ENCODE measurements at places on chromosomes 3 and 15.

GRCh38 chr15:98213346-98213979 is 253.0 kb downstream of the ARRDC4 start:
- DNase-seq = no peak

DNA sequence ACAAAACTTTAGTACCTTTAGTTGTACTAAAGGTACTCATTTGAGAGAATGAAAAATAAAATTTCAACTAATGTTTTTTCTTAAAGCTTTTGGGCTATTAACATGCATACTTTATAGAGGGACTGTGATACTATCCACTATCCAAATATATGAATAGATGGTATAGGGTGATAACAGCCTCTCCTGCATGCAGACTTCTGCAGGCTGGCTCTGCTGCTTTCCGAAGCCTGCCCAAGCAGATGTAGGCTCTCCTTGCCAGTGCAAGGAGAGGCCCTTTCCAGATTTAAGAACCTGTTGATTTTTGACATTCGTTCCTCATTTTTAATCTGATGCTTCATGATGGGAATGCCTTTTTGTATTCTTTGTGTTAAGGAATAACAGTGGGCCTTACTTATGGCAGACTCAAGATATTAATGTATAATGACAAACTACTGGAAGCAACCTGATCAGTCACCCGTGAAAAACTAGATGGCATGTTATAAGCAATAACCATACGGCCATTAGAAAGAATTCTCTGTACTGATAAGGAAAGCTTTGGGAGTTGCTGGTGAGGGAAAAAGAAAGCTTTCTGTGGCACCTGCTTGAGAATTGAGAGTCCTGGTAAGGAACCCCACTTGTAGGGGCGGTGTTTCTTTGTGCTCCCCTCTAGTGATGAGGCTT is 181.7 kb downstream of the TP63 start:
- no peak for DNase-seq

DNA sequence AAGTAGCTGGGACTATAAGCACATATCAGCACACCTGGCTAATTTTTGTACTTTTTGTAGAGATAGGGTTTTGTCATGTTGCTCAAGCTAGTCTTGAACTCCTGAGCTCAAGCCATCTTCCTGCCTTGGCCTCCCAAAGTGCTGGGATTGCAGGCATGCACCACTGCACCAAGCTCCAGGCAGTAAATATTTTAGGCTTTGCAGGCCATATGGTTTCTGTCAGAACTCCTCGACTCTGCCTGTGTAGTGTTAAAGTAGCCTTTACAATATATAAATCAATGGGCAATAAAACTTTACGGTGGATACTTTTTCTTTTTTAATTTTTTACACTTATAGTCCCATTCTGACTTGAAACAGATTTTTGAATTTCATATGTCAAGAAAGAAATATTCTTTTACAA is 41.6 kb downstream of the DAG1 start:
- DNase-seq = no peak

DNA sequence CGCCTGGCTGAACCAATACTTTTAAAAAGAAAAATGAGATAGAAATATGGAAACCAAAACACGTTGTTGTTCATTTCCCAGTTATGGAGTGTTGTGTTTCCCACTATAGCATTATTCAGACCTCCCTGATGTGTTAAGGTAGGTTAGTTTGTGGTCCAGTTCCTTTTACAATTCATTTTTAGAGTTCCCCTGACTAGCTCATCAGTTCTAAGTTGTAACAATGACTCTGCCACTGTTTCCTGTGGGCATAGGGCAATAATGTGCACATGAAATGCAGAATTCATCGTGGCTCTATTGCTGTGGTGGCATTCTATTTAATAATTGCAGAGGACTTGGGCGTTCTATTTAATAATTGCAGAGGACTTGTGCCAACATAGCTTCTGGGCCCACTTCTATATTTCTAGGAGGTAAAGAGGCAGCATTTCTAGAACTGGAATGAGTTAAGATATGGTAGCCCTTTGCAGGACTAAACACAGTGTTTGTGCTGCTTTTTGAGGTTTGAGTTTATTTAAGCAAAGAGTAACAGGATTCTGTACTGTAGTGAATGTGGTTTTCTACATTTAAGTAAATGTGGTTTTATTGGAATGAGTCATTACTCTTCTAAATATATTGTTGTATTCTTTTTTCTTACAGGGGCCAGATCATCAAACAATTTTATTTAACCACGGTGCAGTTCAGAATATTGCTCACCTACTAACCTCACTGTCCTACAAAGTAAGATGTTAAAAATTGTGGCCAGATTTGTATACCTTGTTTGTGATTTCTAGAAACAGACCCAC is 47.5 kb downstream of the ARMC8 start:
- no peak for DNase-seq

DNA sequence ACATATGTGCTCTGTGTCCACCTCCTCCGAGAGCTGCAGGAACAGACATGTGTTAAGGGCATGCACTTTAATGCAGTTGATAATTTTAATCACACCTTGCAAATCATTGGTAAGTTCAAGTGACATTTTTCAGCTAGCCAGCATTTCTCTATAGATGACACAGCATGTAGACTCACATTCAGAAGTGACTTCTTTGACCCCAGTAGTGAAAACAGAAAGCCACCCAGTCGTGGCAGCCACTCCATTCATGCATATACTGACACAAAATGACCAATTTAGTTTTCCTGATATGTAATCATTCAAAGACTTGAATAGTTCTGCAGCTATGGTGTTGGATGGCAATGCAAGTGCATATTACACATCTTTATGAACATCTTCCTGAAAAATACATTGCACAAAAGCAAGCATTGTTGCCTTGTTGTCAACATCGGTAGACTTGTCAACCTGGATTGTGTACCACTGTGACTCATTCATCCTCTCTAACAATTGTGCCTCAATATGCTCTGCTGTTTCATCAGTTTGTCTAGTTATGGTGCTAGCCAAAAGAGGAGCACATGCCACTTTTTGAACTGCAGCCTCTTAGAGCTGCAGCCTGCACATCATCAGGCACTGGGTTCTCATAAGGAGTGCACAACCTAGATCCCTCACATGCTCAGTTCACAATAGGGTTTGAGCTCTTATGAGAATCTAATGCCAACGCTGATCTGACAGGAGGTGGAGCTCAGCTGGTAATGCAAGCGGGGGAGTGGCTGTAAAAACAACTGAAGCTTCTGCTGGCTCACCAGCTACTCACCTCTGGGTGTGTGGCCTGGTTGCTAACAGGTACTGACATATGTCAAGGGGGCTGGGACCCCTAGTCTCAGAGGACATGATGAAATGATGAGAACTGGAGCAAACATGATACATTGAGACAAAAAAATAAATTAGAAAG is 622.0 kb downstream of the PYDC2 start:
- DNase-seq = no peak

GRCh38 chr3:120503727-120504616 is 53.2 kb upstream of the FSTL1 start:
- DNase-seq = no peak

DNA sequence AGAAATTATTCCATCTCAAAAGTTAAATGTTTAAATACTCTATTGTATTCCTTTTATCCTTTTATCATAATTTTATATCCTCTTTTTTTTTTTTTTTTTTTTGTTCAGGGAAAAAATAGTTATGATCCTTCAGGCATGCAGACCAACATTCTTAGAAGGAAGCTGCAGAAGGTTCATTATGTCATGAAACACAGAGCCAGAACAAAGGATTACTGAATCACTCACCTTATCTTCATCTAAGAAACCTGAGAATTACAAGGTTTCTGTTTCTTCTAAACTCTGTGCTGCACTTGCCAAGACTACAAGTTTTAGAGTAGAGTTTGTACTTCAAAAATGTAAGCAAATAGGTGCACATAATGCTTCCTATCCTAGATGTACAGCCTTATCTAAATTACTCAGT is 3.3 kb downstream of the PLCH1 start:
- DNase-seq = no peak

DNA sequence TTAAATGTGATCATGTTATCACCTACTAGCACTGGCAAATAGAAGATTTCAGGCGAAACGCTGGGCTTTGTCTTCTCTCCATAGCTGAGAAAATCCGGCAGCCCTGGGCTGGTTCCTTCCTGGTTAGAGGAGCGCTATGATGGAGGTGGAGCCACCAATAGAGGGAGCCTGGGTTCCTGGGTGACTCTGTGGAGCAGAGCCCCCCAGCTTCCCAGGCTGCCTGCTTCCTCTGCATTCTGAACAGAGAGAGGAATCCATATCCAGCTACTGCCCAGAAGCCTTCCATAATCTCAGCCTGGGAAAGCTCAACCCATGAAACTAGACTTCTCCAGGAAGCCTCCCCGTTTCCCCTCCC is 32.6 kb upstream of the IQSEC1 start:
- no peak for DNase-seq

DNA sequence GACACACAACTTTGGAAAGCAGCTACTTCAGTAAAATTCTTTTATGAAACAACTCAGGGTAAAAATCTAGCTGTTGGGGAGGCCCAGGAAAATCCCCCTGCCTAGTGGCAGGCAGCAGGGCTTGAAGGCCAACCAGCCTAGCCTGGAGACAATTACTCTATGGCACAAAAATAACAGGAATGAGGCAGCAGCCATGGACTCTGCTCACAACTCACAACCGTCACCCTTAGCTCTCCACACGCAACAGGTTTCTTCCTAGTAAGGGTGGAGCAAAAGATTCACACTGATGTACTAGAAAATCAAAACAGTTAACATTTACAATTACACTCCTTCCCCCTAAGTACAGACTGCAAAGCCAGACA is 530 bp upstream of the FBXL22 start:
- DNase-seq = no peak

- no peak for DNase-seq
These were observed 75.9 kb upstream of the CADPS start for GRCh38 chr3:62951037-62951613.

DNA sequence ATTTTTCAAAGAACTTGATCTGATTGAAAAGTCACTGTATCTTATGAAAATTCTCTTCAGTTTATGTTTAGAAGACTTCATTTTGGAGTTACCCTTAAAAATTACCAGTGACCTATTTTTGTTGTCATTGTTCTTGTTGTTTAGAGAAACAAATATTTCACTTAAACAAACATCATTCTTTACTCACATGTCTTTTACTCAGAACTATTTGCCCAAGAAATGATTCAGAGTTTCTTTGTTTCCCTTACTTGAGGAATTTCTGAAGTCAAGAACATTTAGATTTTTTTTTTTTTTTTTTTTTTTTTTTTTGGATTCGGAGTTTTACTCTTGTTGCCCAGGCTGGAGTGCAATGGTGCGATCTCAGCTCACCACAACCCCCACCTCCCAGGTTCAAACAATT is 259.6 kb upstream of the UBE2E1 start:
- no peak for DNase-seq

DNA sequence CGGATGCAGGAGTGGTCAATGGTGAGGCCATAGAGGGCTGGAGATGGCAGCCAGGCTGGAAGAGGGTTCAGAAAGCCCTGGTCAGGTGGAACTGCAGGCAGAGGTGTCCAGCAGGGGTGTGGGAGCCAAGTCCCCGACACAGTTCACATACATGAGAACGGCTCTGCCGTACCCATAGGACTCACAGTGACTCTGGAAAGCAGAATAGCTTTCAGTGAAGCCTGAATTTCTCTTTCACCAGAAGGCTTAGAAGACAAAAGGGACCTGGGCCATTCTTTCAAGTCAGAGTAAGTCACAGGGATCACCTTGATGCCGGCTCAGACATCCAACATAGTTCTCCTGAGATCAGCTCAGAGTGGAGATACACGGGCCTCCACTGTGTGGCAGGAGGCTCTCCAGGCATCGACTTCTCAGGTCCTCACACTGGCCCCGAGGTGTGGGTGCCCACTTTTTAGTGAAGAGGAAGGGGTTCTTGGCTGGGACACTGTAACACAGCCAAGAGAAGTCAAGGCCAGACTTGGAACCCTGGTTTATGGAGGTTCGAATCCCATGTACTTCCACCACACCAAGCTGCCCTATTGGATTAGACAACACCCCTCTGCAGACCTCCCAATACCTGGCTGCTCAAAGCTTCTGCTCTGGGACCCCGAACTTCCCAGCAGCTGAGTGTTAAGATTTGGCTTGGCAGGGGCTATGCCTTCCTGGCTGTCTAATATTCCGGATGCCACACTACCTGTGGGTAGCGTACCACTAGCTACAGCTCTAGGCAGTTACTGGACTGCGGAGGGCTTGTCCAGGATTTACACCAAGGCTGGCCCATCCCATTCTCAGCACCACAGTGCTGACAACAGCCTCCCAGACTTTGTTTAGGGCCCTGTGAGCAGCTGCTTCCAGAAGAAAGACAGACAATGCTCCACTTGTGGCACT is 40.4 kb upstream of the RAB6B start:
- DNase-seq = no peak

DNA sequence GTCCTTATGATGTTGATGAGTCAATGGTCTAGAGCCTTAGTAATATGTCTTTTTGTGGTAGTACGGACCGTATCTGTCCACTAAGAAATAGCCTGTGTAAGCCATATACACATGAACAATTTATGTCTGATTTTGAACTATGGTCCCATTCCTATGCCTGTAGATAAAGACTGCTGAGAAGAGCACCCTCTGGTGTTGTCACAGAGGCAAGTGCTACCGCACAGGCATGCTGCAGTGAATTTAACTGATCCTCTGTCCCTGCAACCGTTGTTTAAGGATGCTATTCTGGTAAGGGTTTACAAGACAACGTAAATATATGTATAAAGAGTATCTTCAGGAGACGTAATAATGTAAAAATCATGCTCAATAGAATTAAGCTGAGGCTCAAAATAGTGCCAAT is 170.7 kb downstream of the UBE3A start:
- DNase-seq = no peak

DNA sequence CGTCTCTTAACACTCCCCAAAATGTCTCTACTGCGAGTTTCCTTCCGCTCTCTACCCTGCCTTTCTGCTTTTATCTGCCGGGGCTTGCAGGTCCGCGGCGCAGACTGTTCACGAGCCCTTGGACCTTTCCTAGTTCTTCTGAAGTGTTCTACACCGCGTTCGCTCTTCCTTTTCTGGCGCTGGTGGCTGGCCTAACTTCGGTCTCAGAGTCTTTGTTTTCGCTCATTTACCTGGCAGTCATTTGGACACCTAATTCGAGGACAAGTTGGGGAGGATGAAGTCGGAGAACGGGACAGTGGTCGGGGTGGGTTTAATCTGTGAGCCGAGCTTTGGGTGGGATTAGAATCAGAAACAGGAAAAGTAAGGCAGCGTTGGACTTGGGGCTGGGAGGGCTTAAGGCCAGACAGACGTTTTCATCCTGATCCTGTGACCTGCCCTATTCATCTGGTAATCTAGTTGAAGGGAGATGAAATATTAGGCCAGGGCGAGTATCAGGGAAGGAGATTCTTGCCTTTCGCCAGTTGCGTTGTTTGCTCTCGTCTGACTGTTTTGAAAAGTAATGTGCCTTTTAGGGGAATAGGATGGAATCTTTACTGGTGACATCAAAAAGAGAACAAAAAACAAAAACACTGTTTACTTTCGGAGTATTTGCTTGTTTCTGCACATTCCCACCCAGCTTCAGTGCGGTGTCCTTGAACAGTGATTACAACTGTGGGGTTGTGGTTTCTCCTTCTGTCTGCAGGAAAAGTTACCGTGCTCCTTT is 1.8 kb downstream of the DIPK2A start:
- DNase-seq = peak; percentile 33

DNA sequence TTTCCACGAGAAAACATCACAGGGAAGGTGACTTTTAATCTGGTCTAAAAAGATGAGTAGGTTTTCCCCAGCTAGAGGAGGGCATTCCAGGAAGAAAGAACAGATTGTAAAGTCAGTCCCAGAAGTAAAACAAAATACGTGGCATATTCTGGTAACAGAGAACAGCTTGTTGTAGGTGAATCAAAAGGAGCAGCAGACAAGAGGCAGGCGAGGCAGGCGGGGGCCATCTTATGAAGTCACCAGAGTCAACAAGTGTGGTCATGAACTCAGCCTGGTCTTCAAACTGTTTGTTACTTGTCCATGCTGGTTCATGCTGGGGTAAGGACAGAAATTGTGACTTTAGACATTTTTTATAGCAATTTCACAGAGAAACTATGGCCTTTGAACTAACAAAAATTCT is 4.0 kb upstream of the POPDC2 start:
- no peak for DNase-seq

Data from activated CD8-positive, alpha-beta memory T cell treated with anti-CD3 and anti-CD28 coated beads for 1 hour (primary cell).